ENCODE measurements at places on chromosomes 3 and 15.

DNA sequence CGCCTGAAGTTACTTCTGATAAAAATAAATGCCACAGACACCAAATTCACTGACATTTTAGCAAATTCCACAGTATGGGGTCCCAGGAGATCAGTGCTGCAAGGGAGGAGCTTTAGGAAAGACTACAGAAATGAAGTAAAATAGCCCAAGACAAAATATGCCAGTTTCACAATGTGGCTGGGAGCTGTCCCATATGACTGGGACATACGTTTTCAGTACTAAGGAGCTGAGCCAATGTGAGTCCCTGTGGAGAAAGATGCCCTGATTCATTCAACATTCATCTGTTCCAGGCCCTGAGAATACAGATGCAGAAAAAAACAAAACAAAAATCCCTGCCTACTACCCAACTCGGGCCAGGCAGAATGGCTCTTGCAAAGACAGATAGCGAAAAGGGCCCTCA, 63.4 kb upstream of the FAM174B start:
- DNase-seq = no peak

DNA sequence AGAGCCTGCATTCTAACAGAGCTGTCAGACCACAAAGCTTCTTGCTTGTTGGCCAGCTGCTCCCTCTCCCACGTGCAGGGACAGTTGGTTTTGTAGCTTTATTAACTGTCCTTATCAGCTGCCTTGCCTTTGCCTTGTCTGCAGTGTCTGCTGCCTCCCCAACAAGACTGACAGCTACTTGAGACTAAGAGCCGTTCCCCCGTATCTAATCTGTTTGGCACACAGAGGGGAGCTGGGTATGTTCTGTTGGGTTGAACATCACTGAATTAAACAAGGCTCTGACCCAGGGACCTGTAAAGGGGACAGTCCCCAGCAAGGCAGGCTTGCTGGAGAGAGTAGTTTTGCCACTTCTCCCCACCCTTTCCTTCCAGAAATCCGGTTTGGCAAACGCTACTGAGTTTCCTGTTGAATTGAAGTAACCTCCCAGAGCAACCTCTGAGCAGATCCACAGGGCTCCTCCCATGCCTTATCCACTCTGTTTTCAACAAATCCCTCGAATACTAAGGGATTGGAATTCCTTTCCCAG, 116.1 kb downstream of the ANP32A start:
- DNase-seq = peak; percentile 68

- DNase-seq = no peak
Measured at GRCh38 chr3:98967758-98968157, 66.3 kb upstream of the DCBLD2 start.

GRCh38 chr3:173065543-173065981, 75.5 kb downstream of the SPATA16 start:
- DNase-seq = no peak

GRCh38 chr15:75420698-75421097, 30.8 kb downstream of the SIN3A start:
- no peak for DNase-seq

GRCh38 chr3:179476215-179476614, 24.9 kb upstream of the GNB4 start:
- DNase-seq = no peak

DNA sequence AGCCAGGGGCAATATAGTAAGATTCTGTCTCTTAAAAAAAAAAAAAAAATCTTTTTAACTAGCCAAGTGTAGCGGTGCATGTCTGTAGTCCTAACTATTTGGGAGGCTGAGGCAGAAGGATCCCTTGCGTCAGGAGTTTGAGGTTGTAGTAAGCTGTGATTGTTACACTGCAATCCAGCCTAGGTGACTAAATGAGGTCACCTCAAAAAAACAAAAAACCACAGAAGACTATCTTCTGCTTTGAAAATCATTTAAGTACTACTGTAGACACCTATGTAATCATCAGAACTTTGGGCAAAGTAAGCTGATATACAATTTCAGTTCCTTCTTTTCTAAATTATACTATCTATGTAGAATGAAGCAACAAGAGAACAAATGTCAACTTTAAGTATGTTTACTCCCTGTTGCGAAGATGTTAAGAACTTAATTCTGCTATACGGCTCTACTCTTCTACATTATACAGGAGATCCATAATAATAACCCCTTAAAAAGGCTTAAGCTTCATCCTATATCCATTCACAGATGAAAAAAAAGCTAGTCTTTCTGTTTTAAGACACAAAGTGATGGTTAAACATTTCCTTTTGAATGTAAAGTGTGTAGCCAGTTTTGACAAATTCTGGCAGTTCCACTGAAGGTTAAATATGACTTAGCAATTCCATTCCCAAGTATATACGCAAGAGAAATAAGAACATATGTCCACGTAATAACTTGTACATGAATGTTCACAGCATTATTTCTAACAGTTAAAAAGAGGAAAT, 15.2 kb downstream of the DAZL start:
- DNase-seq = no peak

DNA sequence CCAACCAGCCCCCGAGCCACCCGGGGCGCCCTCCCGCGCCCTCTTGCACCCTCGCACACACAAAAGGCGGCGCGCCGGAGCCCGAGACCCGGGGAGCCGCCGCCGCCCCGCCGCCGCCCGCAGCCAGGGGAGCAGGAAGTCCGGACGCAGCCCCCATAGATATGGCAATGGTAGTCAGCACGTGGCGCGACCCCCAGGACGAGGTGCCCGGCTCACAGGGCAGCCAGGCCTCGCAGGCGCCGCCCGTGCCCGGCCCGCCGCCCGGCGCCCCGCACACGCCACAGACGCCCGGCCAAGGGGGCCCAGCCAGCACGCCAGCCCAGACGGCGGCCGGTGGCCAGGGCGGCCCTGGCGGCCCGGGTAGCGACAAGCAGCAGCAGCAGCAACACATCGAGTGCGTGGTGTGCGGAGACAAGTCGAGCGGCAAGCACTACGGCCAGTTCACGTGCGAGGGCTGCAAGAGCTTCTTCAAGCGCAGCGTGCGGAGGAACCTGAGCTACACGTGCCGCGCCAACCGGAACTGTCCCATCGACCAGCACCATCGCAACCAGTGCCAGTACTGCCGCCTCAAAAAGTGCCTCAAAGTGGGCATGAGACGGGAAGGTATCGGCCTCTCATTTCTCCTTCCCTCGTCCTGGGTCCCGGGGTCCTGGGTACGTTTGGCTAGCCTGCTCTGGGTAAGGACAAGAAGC, 1.6 kb downstream of the NR2F2 start:
- DNase-seq = no peak

DNA sequence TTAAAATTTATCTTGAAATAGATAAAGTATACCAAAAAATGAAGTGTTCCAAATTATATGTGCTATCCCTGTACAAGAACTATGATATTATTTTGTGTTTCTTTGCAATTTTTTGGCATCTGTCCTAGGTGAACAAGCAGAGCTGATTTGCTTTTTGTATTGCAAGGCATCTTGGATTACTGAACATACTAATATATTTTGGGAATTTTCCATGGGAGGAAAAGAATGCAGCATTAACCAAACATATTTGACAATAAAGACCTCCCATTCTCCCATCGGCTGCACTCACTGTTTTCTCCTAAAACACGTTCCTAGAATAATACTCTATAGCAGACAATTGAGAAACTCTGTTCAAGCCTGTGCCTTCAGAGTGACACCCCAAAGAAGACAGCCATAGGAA, 265.1 kb upstream of the ALCAM start:
- no peak for DNase-seq

DNA sequence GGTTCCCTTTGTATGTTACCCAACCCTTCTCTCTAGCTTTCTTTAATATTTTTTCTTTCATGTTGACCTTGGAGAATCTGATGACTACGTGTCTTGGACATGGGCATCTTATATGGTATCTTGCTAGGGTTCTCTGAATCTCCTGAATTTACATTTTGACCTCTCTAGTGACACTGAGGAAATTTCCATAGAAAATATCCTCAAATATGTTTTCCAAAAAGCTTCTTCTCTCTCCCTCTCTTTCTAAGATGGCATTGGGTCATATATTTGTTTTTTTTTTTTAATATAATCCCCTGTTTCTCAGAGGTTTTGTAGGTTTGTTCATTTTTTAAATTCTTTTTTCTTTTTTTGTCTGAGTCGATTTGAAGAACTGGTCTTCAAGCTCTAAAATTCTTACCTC, 184.0 kb upstream of the TMC3 start:
- no peak for DNase-seq

DNA sequence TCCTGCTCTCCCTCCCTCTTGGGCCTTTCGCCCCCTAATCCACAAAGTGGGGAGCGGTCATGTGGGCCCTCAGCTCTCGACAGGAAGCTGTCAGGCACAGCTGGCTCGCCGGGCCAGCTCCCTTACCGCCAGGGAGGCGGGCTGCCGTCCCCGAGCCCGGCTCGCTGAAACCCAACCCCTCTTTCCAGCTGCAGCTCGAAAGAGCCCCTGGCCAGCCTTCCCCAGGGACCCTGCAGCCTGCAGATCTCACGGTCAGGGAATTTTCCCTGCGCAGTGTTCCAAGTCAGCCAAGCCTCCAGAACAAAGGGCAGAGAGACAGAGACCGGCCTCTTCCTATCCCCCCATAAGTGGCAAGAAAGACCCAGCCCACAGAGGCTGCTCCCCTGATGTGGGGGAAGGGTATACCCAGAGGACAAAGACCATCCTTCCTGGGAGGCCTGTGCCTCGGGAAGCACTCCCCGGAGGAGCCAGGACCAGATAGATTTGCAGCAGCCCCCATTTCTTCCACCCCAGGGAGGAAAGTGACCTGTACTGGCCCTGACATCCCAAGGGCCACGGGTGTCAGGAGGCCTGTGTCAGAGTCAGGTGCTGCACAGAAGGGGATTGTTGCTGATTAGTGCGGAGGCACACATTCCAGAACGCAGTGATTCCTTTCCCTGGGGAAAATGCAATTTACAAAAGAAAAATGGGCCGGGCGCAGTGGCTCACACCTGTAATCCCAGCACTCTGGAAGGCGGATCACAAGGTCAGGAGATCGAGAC, 32.6 kb downstream of the MAGEF1 start:
- no peak for DNase-seq

GRCh38 chr15:78203346-78204225, 30.8 kb downstream of the ACSBG1 start:
- DNase-seq = peak; percentile 51

DNA sequence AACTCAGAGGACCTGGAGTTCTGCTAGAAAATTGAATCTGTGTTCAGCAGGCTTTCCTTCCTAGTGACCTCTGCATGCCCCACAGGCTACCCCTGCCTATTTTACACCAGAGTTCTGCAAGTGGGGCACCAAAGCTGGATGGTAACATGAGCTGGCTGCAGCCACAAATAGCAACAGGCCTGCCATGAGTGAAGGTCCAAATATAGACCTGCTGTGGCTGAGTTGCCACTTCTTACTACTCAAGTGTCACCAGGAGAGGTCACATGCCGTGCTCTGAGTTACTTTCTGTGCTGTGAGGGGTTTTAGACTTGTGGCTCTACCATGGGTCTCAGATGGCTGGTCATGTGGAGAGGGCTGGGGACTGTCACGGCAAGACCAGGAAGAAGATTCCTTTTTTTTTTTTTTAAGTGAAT, at the start of gene FSD2:
FSD2 (minus strand) TSS at position 76 of the 413 bp plus-strand sequence. CDS start 18,679 bp downstream, outside the sequence.
- DNase-seq = peak; percentile 62

DNA sequence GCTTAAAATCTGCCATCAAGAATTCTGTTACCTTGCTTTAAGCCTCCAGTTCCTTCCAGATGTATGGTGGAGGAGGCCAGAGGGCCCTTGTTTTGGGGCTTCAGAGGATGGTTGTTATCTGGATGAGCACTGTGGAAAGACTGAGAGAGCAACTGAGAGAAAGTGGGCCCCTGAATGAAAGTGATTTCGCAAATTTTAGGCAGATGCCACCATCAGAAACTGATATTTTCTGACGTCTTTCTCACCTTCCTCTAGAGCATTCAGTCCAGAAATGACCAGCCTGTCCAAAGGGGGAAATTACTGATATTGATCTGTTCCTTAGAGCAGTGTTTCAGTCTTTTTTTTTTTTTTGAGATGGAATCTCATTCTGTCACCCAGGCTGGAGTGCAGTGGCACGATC, 13.4 kb downstream of the B3GNT5 start:
- DNase-seq = no peak

DNA sequence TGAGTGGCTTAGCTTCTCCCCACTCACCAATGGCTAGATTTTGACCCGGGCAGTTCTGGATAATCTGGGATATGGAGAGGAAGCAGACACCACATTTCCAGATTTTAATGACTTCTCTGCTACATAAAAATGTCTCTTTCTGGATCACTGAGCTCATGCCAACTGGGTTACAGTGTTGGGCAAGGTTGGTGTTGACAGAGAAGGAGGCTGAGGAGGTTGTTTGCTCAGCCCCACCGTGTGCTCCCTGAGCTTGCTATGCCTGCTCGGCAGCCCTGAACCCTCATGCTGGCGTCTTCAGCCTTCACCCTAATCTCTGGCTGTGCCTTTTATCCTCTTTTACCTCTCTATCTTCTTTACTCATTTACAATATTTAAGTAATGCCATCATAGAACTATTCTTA, 53.0 kb upstream of the KPNA4 start:
- no peak for DNase-seq

DNA sequence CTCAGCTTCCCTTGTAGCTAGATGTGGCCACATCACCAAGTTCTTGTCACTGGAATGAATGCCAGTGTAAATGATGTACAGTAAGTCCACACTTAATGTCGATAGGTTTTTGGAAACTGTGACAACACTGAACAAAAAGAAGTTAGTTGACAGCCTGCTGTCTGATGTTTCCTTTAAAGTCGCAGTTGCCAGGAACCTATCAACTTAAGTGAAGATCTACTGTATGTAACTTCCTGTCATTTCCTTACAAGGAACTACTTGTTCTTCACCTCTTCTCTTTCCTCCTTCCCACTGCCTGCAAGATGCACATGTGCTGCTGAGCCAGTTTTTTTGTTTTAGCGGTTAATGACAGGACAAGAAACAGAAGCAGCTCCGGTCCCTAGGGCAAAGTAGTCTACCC, 44.6 kb downstream of the HDGFL3 start:
- DNase-seq = no peak

GRCh38 chr15:63797901-63798300, 35.8 kb downstream of the HERC1 start:
- no peak for DNase-seq

DNA sequence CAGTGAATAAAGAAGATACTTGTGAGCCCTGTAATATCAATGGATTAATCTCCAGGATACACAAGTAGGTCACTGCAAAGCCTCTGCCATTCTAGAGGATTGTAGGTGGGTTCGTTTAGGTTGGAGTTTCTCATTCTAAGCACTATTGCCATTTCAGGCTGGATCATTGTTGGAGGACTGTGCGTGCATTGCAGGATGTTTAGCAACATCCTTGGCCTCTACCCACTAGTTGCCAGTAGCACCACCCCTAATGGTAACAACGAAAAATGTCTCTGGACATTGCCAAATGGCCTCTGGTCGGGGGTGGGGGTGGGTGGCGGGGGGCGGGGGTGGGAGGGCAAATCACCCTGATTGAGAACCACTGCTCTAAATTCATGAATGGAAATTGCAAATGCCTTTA, 4.9 kb upstream of the IFT57 start:
- no peak for DNase-seq

DNA sequence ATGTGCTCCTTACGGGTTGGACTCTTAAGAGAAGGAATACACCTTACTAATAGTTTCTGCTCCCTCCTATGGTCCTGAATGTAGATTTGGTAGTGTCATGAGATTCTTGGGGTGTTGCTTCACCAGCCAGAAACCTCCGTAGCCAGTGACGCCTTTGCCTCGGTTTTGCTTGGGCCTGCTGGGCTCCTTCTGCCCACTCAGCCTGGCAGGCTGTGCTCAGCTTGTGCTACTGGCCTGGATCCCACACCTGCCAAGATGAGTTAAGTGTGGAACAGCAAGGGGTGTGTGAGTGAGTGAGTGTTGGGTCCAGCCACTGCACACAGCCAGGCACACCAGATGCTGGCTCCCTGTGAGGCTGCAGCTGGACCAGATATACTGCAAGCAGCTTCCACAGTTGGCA, 560.1 kb downstream of the NLGN1 start:
- DNase-seq = no peak

- no peak for DNase-seq
Measured at GRCh38 chr15:57421110-57421509, 44.8 kb downstream of the CGNL1 start.

Measured in OCI-M1 (cell line).